ENCODE measurements at places on chromosomes 5 and 9.

- peak; percentile 42 for DNase-seq
Observed at GRCh38 chr5:14174230-14174636, 31.1 kb downstream of the TRIO start.

DNA sequence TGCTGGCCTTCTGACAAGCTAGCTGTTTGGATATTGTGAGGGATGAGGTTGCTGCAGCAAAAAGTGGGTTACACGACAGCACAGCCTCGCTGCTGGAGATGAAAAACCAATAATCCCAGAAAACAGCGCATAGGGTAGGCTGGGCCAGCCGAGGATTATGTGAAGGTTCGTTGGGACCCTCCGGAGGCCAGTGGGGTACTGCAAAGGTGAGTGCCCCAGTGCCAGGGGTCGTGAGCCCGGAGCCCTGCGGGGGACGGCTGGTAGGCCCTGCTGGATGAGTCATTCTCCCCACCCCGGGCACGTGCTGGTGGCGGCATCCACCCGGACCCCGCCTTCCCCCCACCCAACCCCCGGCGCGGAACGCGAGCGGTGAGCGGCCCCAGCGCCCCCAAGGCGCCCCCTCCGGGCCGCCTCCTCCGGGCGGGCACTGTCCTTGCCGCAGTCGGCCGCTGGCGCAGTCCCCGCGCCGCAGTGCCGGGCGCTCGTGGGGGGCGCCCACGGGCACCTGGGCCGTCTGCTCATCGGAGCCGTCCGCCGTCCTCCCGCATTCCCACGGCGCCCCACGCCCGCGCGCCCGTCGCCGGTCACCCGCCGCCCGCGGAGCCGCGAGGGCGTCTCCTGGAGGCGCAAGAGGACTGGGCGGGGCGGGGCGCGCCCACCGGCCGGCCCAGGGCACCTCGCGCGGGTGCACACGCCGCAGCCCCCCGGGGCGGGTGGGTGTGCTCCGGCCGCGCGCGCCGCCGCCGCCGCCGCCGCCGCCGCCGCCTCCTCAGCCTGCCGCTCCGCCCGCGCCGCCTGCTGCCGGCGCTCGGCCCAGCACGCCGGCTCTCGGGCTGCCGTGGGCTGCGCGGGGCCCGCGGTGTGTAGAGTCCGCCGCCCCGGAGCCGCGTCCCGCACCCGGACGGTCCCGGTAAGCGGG is at the start of gene PHF24:
Gene PHF24, plus strand, starts transcription at position 794 of the 919 bp plus-strand sequence. CDS start 13,014 bp downstream, outside the sequence.
- DNase-seq = peak; percentile 26

GRCh38 chr5:171308453-171309275 is at the start of gene TLX3:
Gene TLX3, plus strand, starts transcription at chr5:171309248. Its CDS starts 118 bp downstream, at chr5:171309366.
- peak; percentile 22 for DNase-seq

DNA sequence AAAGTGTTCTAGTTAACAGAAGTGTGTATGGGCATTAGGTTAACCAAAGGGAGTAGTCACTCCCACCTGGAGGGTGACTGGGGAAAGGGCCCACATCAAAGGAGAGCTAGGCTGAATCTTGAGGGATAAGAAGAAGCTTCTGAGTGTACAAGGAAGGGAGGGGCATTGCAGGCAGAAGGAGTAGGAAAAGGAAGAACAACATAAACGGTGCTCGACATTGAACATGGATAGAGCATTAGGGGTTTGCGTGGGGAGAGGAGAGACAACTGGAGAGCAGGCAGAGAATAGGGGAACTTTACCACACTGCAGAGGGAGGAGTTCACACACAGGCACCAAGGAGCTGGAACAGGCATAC is 5.3 kb upstream of the GLRX start:
- no peak for DNase-seq

DNA sequence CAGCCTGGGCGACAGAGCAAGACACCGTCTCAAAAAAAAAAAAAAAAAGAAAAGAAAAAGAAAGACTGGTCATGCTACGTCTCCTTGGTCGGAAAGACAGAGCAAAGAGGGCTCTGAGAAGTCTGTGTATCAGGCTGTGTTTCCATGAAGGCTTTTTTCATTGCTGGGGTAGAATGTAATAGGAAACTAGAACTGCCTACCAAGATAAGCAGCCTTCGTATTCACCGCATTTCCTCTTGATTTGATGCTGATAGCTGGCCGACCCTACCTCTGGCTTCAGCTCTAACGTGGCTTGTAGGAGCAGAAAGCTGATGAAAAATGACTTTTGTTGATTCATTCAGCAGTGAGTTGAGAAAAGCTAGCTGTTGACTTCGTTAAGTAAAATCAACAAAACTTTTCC is 17.4 kb downstream of the SLC1A3 start:
- no peak for DNase-seq

DNA sequence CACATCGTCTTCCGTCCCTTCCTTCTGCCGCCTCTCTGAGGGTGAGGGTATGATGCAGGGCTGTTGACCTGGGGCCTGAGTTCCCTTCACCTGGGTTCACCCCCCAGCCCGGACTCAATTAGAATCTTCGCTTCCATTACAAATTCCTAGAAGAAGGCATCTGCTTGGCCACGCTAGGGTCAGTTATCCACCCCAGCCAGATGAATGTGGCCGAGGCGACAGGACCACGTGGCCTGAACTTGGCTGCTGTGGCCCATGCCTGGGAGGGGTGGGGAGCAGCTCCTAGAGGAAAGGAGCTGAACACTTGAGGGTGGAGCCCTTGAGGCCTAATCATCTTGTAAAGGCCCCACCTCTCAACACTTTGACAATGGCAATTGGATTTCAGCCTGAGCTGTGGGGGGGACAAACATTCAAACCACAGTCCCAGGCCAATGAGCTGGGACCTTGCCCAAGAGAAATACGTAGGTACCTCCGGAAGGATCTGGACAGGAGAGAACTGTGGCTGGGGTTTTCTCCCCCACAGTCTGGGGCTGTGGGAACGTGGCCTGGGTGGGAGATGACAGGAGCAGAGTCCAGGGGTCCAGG is 90.6 kb upstream of the ADAMTS2 start:
- DNase-seq = peak; percentile 65

DNA sequence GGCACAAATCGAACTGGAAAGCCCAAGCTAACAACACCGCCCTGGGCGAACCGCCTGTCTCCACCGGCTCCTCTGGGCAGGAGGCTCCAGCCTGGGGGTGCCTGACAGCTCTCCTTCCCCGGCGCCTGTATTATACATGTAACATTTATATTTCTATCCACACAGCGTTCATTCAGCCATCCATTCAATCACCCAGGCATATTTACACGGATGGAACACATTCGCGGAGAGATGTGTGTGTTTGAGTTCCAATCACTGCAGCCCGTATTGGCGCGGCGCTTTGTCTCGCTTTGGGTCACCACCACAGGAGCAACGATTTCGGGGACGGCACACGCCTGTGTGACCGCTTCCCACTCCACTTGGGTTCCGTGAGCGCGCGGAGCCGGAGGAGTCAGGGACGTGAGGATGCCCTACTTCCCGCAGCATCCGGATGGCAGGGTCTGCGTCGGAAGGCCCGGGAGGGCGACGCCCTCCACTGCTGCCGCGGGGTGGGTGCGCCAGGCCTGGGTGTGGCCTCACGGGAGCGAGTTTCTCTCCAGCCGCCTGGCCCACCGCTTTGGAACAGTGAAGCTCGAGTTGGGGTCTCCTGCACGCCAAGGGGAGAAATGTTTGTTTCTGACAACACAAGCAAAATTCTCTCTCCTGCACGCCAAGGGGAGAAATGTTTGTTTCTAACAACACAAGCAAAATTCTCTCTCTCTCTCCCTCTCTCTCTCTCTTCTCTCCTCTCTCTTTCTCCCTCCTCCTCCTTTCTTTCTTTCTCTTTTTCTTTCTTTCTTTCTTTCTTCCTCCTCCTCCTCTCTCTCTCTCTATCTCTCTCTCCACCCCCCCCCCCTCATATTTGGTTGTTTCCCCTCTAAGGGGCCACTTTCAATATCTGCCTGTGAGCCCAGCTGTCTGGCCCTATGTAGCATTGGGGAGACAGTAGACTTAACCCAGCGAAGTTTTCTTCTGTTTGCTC is 1.1 kb upstream of the SV2C start:
- DNase-seq = no peak

DNA sequence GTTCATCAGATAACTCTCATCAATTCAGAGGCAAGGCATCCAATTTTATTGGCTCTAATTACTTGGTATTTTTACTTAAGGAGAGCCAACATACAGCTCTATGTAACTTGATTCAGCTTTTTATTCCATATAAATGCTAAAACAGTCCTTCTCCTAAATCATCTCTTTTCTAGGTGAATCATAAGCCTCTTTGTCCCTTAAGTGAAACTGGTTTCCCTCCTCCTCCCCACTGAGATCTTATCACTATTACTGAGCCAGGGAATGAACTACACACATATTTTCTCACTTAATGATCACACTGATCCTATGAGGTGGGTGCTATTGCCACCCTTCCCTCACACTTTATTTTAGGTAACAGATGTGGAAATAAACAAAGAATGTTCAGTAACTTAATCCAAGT is 1143.8 kb downstream of the MAT2B start:
- DNase-seq = no peak

DNA sequence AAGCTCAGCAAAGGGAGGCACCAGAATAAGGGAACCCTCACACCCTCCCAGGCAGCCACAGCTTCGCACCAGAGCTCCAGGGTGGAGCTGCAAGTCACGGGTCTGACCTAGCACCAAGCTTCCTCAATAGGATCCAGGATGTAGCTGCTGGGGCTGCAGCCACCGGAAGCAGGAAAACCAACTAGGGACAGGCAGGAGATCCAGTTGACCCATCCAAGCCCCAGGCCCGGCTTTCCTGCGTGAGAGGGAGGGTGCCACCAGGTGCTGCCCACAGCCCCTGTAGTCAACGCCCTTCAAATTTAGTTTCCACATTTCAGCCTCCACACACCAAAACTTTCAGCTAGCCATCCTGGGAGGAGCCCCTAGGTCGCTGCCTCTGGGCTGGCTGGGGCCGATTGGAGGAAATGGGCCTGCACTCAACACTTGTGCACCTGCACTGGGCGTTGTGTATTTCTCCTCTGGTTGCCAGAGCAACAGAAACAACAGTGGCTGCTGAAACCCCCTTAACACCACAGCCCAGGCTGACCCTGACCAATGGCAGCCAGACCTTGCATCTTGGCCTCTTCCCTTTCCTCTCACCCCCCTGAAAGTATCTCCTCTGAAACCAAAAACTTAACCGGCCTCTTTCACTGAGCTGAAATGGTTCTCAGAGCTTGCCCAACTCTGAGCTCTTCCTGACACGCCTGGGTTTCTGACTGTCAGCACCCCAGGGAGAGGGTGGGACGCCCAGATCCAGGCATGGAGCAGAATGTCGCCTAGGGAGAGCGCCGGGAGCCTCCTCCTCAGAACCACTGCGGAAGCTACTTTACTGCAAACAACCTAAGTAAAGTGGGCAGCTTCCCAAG is 226.5 kb upstream of the MAP3K1 start:
- no peak for DNase-seq

- DNase-seq = no peak
Observed at GRCh38 chr5:35408146-35408545, 177.9 kb upstream of the PRLR start.

DNA sequence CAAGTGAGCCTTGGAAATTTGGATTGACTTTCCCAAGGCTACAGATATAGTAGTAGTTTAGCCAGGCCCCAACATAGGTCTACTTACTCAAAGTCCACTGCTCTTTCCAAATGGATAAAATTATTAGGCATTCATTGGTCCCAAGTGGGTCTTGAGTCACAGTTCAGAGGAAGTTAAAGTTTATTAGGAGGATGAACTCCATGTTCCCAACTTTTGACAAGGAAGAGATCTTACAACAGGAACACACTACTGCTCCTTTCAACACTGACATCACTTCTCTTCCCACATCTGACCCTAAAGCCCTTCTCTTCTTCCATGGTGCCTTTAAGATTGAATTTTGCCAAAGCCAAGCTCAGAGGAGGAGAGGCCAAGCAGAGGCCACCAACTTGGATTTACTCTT is 234.5 kb upstream of the TRIM32 start:
- DNase-seq = no peak

DNA sequence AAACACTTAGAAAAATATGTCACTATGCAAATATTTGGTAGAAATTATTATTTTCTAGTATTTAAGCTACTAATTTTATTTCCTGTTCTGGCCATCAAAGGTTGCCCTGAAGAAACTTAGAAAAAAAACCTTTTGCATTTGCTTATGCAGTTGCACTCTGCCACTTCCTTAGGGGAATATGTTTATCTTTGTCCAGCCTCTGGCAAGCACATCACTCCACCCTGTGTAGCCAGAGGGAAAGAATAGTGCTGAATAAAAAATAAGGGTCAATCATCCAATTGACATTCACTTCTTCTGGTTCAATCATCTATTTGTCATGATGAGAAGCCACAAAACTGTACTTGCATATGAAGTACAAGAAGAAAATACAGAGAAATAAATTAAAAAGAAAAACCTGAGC is 72.8 kb downstream of the CETN3 start:
- no peak for DNase-seq

DNA sequence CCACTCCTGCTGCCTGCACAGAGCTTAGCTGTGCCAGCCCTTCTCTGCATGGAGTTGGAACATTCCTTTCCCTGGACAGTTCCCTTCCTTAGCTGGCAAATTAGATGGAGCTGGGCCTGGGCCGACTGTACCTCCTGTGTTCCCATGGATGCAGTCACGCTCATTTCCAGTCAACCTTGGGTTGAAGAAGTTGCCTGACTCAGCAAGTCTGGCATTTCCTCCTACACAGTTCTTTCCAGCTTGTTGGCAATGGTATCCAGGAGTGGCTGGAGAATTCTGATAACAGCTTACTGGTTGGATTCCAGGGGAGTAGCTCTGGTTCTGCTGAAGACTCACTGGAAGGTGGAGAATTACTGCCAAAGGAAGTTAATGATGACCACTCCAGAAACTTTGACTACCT is 9.2 kb upstream of the TAF1L start:
- DNase-seq = no peak

- no peak for DNase-seq
Observed at GRCh38 chr9:137765536-137765935, 112.0 kb upstream of the CACNA1B start.

- DNase-seq = no peak
Observed at GRCh38 chr5:156640691-156641241, 209.3 kb upstream of the PPP1R2B start.

- no peak for DNase-seq
Observed at GRCh38 chr5:139640421-139641115, 7.6 kb upstream of the CXXC5 start.

Data from cardiac muscle cell (in vitro differentiated cells and primary cell).